ENCODE measurements at places on chromosomes 6 and 20.

GRCh38 chr20:7113577-7114466, 346.3 kb downstream of the BMP2 start:
- DNase-seq: no peak

- no peak for DNase-seq
These were observed 100.9 kb upstream of the TMEM170B start for GRCh38 chr6:11436508-11437096.

- no peak for DNase-seq
These were observed 214.4 kb upstream of the DTNBP1 start for GRCh38 chr6:15877231-15877630.

DNA sequence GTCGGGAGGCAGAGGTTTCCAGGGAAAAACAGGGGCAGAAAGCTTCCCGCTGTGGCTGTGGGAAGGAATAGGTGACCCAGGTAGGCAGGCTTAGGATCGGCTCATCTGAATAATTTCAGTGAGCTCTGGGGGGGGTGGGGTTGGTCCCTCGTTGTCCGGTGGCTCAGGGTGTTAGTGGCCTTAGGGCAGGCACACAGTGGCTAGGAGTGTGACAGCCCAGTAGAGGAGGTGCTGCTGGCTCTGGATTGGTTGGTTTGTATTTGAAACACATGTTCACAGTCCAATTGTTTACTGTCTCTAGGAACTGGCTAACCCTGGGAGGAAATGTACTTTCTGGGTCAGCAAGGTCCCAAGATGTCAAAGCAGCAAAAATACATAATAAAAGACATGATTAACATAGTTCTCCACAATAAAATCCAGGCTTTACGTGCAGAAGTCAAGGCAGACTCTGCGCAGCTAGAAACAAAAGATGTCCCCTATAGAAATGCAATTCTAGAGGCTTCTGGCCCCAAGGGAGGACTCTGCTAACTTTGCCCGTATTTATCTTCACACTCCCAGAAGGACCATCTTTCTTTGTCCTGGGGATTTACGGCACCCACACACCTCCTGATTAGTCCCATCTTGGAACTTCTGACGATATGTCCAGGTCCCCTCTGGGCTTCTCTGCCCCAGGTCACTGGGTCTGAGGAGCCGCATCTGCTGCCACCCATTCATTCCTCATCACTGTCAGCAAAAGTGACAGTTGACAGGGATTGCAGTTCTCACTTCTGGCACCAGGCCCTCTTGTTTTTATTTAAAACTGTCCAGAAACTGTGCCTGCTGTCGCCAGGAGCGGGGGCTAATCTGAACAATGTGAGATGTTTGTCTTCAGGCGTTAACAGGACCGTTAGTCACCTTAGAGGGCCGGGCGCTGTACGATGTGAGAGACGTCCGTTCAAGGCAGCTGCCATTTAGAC, 18.7 kb downstream of the MOCS3 start:
- DNase-seq: no peak

- DNase-seq: no peak
These were observed 59.6 kb upstream of the NXT1 start for GRCh38 chr20:23290761-23291574.

DNA sequence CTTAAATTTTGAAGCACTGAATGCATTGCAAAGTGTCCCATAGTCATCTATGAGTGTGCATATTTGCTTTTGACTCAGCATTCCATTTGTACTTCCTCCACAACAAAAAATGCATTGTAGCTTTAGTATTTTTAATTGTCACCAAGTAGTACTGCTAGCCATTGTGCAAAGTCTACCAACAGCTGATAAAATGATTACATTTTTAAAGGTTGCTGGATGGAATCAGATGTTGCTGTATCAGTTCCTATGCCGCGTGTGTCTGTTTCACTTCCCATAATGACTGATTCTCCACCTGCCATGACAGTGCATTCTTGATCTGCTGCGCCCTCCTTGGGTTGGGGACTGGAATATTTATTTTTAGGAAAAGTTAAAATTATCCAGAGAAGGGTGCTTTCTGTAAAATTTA, 41.2 kb downstream of the SLX4IP start:
- no peak for DNase-seq

DNA sequence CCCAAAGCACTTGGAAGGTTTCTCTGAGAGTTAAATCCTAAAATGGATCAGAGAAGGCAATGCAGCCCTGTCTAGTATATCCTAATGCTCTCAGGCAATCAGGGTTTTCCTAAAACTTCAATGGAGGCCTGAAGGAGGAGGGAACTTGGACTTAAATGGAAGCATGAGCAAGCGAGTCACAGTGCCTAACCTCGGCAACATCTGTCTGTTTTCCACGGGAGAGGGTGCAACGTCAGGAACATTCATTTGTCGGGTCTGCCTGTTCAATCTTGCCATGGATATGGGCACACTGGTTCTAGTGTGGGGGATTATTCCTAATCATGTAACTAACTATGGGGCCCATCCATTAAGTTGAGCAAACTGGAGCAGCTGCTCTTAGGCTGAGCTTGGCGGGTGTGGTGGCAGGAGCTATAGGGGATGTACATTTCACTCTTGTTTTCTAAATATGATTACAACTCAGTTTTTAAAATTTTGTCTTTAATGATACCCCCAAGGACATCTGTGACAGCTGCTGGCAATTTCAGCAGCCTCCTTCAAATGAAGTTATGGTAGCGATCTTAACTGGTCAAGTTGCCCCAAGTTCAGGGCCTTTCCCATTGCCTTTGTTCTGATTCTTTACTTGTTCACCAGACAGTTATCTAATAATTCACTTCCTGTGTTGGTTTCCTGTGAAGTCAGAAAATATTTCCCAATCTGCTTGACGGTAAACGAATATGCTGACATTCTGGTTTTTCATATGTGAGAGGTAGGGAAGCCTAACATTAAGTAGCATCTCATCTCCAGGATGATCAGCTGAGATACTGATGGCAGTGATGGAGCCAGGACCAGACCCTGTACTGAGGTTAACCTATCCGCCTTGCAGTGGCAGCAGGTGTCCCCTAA, 21.6 kb downstream of the DSE start:
- no peak for DNase-seq

DNA sequence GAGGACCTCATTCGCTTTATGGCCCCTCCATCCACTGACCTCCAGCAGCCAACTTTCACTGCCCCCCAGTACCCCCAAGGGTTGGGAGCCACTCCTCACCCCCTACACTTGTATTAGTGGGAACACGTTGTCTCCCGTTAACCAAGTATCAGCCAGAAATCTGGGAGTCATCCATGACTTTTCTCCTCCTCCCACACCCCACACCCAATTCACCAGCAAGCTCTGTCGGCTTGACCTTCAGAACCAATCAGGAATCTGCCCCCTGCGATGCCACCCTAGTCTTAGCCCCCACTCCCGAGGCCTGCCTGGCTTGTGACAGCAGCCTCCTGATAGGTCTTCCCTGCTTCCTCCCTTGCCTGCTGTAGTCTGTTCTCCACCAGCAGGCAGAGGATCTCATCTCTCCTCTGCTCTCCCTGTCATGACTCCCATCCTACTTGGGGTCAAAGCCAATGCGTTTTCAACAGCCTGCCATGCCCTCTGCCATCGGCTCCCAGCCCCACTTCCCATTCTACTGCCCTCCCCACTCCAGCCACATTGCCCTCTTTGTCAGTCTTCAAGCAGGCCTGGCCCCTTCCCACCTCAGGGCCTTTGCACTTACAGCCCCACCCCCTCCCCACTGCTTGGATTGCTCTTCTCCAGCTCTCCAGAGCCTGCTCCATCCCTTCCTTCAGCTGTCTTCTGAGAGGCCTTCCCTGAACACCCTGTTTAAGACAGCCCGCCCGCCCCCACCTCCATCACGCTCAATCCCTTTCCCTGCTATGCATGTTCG, 19.4 kb downstream of the MDGA1 start:
- DNase-seq: no peak

DNA sequence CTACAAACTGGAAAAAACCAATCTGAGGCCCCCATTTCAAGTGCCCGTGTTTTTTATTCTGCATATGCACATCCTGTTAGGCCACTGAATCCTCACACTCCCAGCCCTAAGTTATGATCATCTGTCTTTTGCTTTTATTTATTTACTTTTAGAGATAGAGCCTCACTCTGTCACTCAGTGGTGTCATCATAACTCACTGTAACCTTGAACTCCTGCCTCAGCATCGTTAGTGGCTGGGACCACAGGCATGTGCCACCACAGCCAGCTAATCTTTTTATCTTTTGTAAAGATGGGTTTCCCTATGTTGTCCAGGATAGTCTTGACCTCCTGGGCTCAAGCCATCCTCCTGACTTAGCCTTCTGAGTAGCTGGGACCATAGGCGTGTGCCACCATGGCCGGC, 29.6 kb upstream of the CLDN20 start:
- DNase-seq: no peak

GRCh38 chr6:69735027-69735426, 61.8 kb downstream of the LMBRD1 start:
- no peak for DNase-seq

Data from stimulated activated naive CD8-positive, alpha-beta T cell treated with anti-CD3 and anti-CD28 coated beads, Interleukin-15, amount 100 ng/mL, for 72 hours (primary cell).